ENCODE measurements at places on chromosomes 4 and X.

- peak; percentile 49 for DNase-seq
These were observed 248.6 kb downstream of the PCDH18 start for GRCh38 chr4:137283737-137284136.

GRCh38 chrX:130091980-130092522 is 18.2 kb downstream of the ELF4 start:
- DNase-seq = no peak

- DNase-seq = peak; percentile 73
These were observed 107.6 kb upstream of the CBR4 start for GRCh38 chr4:169117591-169118081.

DNA sequence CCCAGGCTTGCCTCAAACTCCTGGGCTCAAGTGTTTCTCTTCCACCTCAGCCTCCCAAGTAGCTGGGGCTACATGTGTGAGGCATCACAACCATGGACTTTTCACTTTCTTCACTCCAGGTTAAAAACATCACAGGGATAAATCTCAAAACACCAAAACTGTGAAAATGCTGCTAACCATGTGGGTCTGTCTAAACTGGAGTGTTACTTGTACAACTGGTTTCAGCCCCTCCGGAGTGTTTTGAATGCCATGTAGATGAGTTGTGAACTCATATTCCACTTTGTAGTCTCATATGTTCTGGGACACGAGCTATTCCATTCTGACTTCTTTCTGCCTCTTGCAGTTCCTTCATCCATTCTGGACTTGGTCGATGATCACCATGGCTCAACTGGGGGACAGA is 43.0 kb downstream of the PDGFRA start:
- no peak for DNase-seq

- DNase-seq = no peak
These were observed 191.6 kb downstream of the ANAPC10 start for GRCh38 chr4:144906181-144906925.

- DNase-seq = peak; percentile 38
These were observed 1.4 kb downstream of the MAGED1 start for GRCh38 chrX:51894697-51895336.

DNA sequence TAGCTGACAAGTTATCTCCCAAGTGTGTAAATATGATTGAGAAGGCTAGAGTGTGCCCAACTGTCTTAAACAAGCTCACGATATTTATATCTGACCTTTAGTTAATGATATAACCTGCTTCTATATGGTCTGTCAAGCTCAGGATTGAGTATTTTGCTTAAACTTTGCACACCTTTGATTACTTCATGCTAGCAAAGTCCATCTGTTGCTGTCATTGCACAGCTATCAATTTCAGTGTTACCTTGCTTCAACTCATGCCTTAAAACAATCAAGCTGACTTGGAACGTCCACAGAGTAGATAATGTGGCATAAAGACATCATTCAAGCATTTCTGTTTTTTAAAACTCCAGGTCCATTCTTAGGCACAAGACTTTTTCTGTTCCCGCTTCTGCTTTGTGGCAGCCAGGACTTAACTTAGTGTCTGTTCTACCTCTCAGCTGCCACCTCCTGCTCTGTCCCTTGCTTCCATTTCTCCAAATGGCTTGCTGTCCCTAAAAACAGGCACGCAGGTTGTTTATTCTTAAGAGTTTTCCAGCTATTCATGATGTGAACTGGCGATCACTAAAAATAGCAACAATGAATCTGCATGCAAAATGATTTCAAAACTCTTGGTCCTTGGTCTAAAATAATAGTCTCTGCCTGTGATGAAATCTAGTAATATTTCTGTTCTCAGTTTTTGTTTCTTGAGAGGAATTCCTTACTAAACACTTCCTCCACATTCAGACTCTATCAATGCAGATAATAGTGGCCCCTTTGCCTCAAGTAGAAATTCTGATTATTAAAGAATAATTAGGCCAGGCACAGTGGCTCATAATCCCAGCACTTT is 16.3 kb upstream of the NEIL3 start:
- DNase-seq = peak; percentile 19

- DNase-seq = no peak
These were observed 535.5 kb downstream of the MID1IP1 start for GRCh38 chrX:39336671-39337311.

DNA sequence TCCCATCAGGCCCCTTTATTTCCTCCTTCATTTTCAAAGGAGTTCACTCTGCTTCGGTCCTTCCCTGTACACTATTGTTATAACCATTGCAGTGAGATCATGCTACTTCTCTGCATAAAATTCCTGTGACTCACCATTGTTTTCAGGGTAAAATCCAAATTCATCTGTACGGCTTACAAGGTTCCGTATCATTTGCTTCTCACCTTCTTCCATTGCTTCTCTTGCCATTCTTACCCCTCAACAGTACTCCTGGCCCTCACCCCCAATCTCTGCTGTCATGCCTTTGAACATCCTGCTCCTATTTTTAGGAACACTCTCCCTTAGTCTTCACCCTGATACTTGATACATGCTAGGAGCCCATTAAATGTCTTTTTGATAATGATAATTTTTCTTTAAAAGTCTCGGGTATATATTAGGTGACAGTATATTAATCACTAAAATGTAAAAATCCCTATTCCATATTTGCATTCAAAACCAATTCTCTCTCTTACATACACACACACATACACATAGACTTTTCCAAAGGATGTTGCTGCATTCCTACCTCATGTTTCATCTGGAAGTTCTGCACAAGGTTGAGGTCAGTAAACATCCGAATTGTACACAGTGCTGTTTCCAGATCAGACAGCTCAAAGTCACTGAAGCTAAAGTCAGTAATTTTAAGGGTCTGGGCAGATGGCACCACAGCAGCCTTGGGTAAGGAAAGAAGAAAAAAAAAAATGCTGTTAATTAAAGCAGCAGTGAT is 103.4 kb downstream of the PDE5A start:
- peak; percentile 82 for DNase-seq

DNA sequence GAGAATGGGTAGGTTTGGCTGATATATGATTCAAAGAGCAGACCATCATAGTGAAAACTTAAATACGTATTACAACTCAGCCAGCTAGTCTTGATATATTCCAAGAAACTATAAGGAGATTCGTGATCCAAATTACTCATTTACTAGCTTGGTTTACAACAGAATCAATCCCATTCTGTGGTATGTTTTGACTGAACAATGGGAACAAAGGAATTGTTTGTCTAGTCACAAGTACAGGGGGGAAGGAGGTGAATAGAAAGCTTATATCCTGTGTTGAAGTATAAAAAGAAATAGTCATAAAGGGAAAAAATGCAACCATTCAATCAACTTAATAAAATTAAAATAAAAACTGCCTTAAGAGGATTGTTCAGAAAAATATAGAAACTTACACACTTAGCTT is 17.0 kb downstream of the C4orf54 start:
- no peak for DNase-seq

DNA sequence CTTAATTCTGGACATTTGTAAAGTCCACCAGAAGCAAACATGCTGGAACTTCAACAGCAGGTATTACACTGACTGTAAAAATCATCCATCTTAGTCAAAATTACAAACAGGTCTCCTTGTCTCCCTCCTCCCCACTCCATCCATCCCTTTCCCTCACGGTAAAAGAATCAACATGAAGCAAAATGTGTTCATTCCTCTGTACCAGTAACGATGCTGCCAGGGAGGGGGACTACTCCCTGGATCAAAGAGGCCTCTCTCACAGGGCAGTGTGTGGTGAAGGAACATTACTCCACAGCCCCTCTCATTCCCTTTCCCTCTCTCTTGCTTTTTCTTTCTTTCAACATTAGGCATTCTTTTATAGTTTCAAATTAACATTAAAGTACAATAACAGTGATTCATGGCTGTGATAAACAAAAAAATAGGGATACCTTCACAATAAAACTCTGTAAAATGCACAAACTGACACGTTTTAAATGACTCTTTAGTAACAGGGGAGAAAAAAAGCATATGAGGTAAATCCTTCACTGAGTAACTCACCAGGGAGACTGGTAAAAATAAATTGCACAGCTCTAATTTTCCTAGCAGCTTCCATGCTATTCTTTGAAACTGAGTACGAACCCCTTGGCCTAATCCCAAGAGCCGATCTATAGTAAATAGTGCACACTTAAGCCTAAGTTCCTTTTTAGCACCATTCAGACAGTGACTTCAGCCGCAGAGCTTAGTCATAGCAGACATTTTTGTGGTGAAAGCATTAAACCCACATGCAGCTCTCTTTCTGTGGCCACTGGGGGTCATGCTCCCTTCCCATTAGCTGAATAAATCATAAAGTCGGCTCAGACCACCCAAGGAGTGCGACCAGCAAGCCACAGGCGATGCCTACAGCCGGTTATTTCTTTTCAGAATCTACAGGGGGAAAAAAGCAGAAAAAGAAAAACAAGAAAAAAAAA is 215.6 kb upstream of the GYPA start:
- DNase-seq = peak; percentile 78

DNA sequence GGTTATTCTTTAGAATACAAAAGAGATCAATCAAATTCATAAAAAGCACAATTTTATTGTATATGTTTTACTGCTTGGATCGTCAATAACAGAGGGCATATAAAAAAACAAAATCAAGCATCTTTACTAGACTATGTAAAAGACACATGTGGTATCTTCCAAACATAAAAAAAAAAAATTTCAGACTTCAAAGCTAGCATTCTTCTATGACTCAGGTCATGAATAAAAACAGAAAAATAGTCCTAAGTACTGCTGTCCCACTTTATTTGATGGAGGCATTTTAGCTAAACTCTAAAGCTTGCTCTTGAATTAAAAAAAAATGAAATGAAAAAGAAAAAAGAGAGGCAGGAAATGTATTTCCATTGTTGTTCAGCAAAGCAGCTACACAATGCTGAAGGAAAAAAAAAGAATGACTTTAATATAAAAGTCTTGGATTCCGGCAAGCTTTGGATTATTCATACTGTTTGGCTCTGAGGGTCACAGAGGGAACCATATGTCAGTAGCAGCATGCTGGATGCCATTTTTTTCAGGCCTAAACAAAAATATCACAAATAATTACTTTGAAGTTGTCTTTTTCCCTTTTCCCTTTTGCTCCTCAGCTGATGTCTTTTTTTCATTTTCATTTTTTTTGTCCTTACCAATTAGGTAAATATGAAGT is 249.1 kb upstream of the DIAPH2 start:
- peak; percentile 16 for DNase-seq

GRCh38 chr4:108607079-108607815 is 13.1 kb upstream of the RPL34 start:
- no peak for DNase-seq

DNA sequence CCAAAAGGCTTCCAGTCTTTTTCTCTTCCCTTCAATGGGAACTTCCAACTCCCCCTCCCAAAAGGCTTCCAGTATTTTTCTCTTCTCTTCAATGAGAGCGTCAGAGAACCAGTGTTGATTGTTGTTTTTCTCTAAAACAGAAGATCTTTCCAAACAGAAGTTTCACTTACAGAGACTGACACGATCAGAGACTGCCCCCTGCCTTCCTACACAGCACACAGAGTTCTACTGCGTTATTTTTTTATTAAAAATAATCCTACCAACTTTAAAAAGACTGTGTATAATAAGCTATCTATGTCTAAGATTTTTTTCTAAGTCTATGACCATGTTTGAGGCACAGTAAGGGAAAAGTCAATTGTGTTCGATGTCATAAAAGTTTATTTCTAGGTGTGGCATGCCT is 3.5 kb upstream of the HTR2C start:
- no peak for DNase-seq

DNA sequence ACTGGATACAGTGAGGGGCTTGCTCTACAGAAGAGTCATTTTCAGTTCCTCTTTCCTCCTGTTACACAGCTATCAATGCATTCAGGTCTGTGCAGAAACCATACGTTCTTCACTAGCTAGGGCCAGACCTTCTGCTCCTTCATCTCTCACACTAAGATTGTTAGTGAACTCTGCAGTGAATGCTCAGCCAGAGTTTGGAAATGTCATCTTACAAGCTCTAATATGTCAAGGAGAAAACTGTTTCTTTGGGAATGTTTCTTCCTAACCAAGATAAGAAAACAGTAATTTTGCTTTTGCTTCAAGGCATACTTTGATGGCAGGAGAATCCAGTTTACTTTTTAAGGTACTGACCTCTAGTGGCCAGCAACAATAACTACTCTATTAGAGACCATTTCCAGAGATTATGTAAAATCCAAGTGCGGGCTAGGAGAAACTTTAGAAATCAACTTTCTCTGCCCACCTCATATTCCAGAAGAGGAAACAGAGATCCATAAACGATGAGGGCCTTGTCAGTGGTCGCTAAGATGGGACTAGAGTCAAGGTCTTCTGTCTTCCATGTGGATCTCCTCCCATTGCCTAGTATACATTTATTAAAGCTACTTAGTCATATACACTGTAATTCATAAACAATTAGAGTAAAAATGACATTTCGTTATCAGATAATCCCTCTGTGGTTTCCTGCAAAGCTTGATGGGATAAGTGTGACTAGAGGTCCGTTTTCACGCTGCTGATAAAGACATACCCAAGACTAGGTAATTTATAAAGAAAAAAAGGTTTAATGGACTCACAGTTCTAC is 12.1 kb upstream of the CC2D2A start:
- DNase-seq = peak; percentile 76

DNA sequence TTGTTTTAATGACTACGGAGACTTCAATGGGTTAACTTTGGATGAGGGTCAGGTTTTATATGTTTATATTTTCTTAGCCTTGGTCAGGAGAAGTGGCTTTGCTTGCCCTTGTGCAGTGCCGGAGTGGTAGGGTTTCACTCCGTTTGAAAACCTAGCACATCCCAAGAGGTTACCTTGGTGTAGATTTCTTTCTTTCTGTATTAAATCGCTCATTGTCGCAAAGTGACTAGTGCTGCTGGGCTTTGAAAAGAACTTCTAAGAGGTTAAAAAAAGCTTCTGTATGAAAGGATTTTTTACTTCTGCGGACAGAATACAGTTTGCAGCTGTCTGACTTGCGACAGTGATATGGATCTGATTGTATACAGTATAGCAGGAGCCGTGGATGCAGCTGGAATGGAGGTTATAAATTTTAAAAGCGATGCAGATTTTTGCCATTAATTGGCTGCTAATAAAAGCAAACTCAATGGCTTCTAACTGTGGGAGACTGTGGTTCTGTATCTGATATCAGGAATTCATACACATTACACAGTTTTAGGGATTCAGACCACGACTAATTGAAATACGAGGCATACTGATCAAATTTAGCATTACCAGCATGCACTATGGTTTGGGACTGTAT is 340.9 kb upstream of the PITX2 start:
- DNase-seq = no peak

DNA sequence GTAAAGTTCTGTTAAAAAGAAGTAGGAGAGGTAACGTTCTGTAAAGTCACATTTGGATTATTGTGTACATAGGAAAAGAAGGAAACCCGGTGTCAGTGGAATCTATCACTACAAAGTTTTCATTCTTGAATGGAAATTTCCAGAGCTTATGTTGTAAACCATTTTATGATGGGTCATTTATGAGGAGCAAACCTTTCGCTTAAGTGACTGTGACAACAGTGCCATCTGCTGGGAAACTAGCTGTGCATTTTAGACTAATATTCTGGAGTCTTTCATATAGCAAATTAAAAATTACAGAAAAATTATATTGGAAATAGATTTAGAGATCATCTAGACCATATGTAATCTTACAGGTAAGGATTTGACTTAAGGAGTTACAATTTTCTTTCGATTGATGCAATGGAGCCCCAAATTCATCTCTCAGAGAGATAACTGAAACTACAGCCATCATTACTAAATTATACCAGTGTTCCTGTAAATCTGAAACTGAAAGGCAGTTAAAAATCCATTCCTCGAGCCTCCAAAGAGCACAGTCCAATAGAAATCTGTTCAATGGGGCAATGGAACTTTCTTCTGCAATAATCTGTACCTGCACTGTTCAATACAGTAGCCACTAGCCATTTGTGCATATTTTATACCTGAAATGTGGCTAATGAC is 26.9 kb downstream of the ASB9 start:
- DNase-seq = peak; percentile 50

GRCh38 chr4:161097821-161098220 is 1066.0 kb downstream of the FSTL5 start:
- DNase-seq = no peak

Data from AG10803 (cell line).